A549 treated with dexamethasone at 1 μM for 4 hours (cell line): ENCODE measurements at places on chromosomes 7 and 10. TPM values are rescaled to one million over a fixed set of nuclear protein-coding genes. Genes with fewer than 3 reads are reported as not detected.

Gene DGKI
- total RNA-seq = 0.19 to 0.43 TPM (median 0.22 TPM) in 5 replicates

Gene NPM3
- total RNA-seq = 98.7 to 118 TPM (median 105 TPM) in 5 replicates

Gene CREB3L2
- total RNA-seq = 28.0 to 41.6 TPM (median 39.2 TPM) in 5 replicates

Gene IDE
- total RNA-seq = 18.8 to 32.1 TPM (median 26.4 TPM) in 5 replicates

Gene OGDH
- total RNA-seq = 23.1 to 36.4 TPM (median 35.2 TPM) in 5 replicates

Gene KCNIP2
- total RNA-seq = 0.54 to 0.87 TPM (median 0.70 TPM) in 5 replicates

Gene SLC16A9
- 0.07 to 0.16 TPM (median 0.08 TPM) in 5 replicates for total RNA-seq

Gene COL1A2
- total RNA-seq = 0.06 TPM in 1 of 5 replicates, not detected in the others

Gene PRPS1L1
- total RNA-seq = not detected in 5 replicates

Gene PRKCQ
- total RNA-seq = 3.9 to 4.5 TPM (median 4.2 TPM) in 5 replicates

Gene GPR26
- not detected in 5 replicates for total RNA-seq

Gene MAGI2
- 0.27 to 0.47 TPM (median 0.32 TPM) in 5 replicates for total RNA-seq
